Stimulated activated CD4-positive, alpha-beta T cell treated with anti-CD3 and anti-CD28 coated beads, Interleukin-15, amount 100 ng/mL, for 24 hours (primary cell): ENCODE measurements at places on chromosomes 7 and 10.

DNA sequence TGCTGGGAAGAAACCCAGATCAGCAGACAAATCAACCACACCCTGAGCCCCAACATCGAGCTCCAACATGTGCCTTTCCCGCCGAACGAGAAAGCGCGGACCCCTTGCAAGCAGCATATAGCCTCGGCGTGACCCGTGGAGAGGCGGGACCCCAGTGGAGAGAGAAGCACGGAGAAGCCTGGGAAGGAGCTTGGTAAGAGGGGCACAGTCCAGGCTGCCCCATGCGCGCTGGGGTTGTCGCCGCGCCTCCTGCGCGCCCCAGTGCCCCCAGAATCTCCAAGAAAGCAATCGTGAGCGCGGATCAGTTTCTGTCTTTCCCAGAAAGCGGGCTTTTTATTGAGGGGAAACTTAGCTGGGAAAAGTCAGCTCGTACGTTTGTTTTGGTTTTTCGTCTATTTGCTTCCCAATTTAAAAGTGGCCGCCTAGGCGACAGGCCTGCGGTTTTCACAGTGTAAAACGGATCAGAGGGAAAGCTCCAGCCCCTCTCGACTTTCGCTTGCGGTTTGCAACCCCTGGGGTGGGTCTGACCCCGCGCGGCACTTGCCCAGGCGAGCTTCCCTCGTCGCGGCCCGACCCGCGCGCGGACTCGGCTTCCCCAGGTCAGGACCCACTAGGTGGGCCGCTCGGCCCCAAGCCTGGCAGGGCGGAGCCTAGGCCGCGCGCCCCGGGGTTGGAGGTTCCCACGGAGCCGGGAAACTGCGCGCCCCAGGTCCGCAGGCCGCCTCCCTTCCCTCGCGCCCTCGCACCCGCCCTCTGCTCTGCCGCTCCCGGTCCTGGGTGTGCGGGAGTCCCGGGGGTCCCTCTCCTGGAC lies 31.1 kb downstream of the SKIDA1 start:
- DNase-seq, result peak; percentile 50

- no peak for DNase-seq
These were observed 109.6 kb downstream of the KIF20B start for GRCh38 chr10:89810908-89811525.

- peak; percentile 74 for DNase-seq
These were observed 1.1 kb downstream of the NANOS1 start for GRCh38 chr10:119030421-119031250.

DNA sequence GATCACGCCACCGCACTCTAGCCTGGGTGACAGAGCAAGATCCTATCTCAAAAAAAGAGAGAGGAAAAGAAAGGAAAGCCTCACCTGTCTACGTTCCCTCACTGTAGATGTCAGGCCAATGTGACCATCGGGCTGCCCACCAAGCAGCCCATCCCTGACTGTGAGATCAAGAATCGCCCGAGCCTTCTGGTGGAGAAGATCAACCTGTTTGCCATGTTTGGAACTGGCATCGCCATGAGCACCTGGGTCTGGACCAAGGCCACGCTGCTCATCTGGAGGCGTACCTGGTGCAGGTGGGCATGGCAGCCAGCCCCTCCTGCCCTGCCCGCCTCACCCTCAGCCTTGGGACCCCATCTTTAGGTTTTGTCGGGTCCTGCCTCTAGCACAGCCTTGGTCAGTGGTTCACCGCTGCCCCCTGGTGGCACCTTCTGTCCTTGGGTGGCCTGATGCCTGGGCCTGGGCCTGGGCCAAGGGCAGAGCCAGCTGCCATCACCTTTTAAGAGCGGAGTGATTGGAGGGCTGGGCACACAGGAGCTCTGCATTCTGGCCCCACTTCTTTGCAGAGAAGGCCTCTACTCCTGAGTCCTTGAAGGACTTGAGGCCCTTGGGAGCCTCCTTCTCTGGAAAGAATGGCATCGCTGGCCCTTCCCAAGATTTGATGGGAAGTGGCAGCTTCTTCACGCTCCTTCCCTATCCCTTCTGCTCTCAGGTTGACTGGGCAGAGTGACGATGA lies 14.4 kb upstream of the AHCYL2 start:
- DNase-seq, result peak; percentile 83
